Retinal pigment epithelial cell (primary cell): ENCODE measurements at places on chromosomes 1 and 21.
A peak's percentile ranks its signal among the peaks of the same experiment; 100 is the strongest.

- peak; percentile 62 for DNase-seq
Observed at GRCh38 chr1:215523128-215523861, 43.8 kb upstream of the KCTD3 start.

DNA sequence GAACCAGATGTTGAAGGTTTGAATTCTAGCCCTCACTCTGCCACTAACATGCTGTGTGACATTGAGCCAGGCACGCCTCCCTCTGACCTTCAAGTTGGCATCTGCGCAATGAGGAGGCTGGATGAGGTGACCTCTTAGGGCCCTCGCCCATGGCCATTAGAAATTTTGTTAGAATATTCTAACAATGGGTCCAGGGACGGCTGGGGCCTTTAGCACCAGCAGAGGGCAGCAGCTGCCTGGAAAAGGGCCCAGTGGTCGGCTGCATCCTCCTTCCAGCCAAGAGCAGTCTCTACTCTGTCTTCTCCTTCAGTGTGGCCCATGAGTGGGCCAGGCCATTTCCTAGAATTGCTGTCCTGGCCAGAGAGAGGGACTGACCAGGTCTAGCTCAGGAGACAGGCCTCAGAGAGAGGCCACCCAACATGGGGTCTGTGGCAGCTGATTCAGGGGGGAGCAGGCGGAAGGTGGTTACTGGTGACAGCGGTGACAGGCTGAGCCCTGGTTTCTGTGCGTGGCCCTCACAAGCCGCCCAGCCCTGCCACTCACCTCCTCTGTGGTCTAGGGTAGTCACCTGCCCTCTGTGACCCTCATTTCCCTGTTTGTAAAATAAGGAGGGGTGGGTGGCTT is 101.3 kb upstream of the ACTL8 start:
- no peak for DNase-seq

- no peak for DNase-seq
Observed at GRCh38 chr21:18244671-18245463, at the start of gene CHODL. TSS of gene CHODL (plus strand) at chr21:18244833. CDS start at chr21:18245224, 391 bp downstream.

DNA sequence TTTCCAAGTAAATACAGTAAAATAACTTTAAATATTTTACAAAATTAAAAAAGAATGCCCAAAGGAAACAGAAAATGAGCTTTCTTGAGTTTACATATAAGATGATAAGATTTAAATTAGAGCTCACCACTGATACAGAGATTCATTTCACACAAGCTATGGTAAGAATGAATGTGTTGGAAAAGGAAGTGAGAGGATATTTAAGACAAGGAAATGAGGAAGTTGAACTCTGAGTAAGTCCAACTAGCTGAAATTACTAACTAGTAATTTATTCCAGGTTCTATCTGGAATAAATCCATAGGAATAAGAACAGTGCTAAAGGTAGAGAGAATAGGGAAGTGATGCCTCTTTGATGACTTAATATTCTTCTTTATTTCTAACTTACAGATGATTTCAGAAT is 42.4 kb downstream of the FNBP1L start:
- no peak for DNase-seq

GRCh38 chr1:6672558-6672957 is 29.1 kb downstream of the DNAJC11 start:
- no peak for DNase-seq

GRCh38 chr1:31627301-31627929 is 9.9 kb downstream of the HCRTR1 start:
- DNase-seq, result no peak
